ENCODE measurements at places on chromosomes 13 and 19.

- DNase-seq, result peak; percentile 59
Observed at GRCh38 chr19:17718947-17719711, at the start of gene MAP1S. MAP1S (plus strand) TSS chr19:17719480; CDS start chr19:17719503, 23 bp downstream.

DNA sequence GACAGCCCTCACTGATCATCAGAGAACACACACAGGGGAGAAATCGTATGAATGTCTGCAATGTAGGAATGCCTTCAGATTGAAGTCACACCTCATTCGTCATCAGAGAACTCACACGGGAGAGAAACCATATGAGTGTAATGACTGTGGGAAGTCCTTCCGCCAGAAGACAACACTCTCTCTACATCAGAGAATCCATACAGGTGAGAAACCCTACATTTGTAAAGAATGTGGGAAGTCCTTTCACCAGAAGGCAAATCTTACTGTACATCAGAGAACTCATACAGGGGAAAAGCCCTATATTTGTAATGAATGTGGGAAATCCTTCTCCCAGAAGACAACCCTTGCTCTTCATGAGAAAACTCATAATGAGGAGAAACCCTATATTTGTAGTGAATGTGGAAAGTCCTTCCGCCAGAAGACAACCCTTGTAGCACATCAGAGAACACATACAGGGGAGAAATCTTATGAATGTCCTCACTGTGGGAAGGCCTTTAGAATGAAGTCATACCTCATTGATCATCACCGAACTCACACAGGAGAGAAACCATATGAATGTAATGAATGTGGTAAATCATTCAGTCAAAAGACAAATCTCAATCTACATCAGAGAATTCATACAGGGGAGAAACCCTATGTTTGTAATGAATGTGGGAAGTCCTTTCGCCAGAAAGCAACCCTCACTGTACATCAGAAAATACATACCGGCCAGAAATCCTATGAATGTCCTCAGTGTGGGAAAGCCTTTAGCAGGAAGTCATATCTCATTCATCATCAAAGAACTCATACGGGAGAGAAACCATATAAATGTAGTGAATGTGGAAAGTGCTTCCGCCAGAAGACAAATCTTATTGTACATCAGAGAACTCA is 32.5 kb downstream of the ZNF567 start:
- DNase-seq, result no peak

DNA sequence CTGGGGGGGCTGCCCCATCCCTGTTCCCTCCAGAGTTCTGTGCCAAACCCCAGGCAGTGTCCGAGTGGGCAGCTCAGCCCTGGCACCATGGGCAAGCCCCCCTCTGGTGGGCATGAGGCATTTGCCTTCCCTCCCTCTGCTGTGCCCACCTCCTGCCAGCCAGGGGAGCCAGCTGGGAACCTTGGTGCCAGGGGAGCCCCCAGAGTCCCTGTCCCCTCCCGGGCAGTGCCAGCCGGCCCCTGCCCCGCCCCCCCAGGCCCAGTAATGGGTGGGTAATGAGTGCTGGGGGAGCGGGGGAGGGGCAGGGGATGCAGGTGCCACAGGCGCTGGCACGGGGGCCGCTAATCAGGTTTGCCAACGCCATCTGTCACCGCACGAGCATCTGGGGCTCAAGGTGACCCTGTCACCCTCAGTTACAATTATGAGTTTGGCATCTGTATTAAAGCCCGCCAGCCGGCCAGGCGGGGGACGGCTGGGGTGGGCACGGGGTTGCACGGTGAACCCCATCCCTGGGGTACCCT is 5.9 kb downstream of the DAND5 start:
- no peak for DNase-seq

- no peak for DNase-seq
Observed at GRCh38 chr13:58343076-58343475, 711.5 kb downstream of the PCDH17 start.

DNA sequence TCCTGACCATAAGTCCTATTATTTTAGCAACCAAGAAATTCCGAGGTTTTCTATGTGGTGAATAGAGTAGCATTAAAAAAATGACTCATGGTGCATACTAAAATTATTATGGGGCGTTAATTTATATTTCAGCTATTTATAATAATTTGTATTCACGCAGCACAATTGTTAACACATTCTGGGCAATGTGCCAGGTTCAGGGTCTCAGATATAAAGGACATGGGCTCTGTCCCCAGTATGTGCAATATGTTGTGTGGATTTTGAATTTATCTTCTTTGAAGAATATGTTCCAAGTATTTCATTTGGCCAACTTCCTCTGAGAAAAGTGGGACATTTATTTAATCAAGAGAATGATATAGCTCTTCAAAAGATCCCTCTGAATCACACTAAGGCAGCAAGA is 1434.7 kb upstream of the PRR20A start:
- DNase-seq, result no peak

DNA sequence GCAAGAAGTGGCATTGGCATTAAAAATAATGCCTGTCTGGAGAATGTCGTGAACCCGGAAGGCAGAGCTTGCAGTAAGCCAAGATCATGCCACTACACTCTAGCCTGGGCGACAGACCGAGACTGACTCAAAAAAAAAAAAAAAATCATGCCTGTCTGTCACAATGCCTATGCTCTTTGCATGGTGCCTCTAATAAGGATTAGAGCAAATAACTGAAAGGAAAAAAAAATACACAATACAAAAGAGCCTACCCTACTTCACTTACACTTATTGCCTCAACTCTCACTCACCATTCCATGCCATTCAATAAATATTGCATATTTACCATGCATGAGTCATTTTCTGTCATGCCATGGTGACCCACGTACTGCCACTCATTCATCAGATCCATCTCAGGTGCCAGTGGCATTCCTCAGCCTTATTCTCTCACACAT is 49.1 kb downstream of the TBC1D4 start:
- no peak for DNase-seq

DNA sequence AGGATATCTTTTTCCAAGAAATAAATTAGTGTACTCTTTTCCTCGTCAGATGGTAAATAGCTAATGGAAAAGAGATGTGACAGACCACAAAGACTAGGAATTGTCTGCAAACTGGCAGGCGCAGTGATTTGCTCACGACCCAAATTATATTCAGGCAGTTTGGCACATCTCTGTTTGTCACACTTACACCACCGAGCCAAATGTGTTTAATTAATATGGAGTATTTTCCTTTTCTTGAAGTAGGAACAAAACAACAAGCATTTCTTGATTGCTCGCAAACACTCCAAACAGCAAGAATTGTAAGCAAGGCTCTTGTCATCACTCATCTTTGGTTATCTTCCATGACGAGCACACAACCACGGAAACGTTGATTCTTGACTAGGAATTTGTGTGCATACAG is 884.2 kb downstream of the PCDH9 start:
- DNase-seq, result no peak

DNA sequence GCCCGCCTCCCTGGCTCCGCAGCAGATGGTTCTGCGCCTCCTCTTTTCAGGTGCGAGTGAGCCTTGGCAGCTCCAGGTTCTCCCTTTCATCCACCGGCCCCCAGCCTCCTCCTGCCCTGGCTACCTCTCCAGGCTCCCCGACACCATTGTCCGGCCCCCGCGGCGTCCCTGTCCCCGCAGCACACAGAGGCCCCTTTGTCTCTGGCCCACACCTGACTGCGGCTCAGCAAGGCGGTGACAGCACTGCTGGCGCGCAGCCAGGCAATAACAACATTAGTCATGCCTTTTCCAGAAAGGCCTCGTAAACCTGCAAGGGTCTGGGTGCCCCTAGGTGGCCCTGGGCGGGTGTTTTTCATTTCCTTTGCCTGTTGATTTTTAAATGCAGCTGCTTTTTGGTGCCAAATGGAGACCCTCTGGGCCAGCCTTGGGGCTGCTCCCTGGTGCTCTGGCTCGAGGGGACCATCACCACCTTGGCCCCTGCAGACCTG is 73.2 kb upstream of the MEDAG start:
- peak; percentile 38 for DNase-seq

GRCh38 chr19:18438331-18439024 is 545 bp upstream of the ISYNA1 start:
- no peak for DNase-seq

GRCh38 chr13:30835442-30835841 is 70.6 kb upstream of the MEDAG start:
- DNase-seq, result no peak

DNA sequence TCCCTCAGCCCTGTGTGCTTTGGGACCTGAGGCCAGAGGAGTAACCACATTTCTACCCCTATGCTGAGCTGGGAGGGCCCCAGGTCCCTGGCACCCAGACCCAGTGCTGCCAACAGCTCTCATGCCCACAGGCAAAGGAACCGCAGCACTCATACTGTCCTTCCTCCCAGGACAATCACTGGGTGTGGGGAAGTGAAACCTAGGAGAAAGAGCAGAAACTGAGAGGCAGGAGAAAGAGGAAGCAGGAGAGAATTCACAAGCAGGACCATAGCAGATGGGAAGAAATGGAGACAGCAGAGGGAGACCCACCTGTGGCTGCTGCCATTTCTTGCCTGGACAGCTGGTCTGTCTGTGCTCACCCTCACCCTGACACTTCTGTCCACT is 18.9 kb downstream of the CCDC97 start:
- DNase-seq, result no peak

GRCh38 chr13:43934273-43934672 is 54.6 kb downstream of the LACC1 start:
- no peak for DNase-seq

DNA sequence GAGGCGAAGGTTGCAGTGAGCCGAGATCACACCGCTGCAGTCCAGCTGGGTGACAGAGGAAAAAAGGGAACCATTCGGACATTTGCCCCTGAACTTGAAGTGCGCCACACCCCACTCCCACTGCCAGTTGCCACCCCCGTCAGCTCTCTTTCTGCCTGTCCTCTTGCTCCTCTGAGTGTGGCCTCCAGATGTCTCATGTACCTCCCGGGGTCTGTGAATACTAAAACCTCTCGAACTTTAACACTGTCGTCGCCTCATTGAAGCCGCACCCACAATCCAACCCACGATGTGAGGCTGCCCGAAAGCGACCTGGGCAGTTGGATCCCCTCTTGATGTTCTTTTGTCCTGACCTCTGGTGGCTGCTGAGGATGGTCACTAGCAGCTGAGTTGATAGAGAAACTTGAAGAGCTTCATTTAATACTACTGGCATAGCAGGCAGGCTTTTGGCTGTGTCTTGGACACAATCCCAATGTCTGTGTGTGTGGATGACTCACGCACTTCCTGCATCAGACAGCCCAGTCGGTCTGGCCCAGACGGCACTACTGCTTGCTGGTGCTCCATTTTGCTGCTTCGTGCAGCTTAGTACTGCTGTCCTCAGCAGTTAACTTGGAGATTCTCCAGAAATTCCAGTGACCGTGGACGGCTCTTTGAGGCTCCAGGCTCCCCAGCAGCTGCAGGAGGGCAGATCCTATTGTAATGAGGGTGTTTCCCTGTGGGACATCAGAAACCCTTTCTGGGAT is 4.2 kb downstream of the FPR3 start:
- no peak for DNase-seq

- DNase-seq, result no peak
Observed at GRCh38 chr19:9885077-9885552, 50.0 kb downstream of the PIN1 start.

GRCh38 chr19:35143231-35143715 is at the start of gene FXYD7:
FXYD7 (plus strand) TSS chr19:35143255; CDS start chr19:35143334, 79 bp downstream.
- peak; percentile 85 for DNase-seq

GRCh38 chr13:98103942-98104880 is 38.7 kb upstream of the FARP1 start:
- no peak for DNase-seq

DNA sequence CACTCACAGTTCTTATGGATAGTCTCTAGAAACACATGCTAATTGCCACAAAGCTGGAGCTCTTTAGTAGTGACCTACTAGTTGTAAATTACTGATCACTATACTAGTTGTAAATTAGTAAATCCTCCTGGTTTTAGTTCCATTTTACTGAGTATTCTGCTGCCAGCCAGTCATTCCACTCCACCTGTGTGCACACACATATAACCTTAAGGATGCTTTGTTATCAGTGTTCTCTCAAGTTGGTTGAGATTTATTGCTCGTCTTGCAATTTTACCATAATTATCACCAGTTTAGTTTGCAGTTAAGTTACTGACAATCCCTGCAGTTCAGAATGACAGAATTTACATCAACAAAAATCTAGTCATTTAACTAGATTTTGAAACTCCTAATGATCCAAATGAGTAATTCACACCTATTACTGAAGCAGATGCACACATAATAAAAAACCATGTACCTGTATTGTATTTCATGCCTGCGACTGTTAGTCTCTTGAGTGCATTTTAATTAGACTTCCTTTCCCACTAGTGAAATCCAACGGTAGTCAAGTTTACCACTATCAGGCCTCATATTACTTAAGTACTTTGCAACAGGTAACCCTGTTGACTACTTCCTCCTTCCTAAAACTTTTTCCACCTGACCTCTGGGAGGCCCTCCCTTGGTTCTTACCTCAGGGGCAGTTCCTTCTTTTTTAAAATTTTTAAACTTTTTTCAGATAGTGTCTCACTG is 7.6 kb downstream of the TPT1 start:
- no peak for DNase-seq

- no peak for DNase-seq
Observed at GRCh38 chr13:27360562-27360961, 63.9 kb upstream of the GTF3A start.

DNA sequence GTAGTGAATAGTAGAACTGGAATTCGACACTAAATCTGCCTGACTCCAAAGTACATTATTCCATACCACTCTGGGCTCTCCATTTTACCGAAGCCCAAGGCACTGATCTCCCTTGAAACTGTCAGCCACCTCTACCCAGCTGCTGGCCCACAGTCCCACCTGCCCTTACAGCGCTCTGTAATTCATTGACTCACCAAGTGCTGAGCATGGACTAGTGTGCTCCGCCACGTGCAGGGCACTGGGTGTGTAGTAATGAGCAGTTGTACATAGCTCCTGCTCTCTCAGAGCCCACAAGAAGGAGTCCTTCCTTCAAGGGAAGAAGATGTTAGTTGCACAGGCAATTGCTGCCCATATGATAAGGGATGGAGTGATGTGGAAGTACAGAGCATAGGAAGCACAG is 76.6 kb upstream of the SIAH3 start:
- no peak for DNase-seq

DNA sequence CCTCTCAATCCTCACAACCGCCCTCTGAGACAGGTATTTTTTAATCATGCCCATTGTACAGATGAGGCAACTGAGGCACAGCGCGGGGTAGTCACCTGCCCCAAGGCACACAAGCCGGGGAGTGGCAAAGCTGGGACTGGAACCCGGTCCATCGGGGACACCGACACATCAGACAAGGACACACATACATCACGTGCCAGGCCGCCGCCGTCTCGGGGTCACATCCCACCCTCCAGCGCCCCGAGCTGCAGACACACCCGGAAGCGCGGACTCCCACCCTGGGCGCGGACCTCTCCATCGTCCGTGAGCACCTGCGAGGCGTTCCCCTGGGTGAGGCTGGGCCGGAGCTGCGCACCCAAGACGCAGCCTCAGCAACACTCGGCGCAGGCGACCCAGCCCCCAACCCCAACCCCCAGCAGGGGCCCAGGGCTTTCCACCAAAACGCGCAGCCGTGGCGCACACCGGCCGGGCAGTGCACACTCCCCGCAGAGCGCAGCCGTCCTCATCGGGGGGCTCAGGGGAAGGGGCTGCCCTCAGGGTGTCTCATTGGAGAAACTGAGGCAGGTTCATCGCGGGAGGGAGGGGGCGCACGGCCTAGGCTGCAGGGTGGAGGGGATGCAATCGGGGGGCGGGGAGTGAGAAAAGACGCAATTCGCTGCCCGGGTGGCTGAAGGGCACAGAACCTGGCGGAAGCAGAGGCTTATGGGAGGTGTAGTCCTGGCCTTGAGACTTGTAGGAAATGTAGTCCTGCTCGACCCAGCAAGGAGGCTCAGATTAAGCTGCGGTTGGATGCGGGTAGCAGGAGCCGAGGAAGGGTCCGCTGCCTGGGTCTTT is 1.9 kb upstream of the LMTK3 start:
- DNase-seq, result peak; percentile 68

GRCh38 chr13:60379837-60380565 is 17.0 kb upstream of the TDRD3 start:
- peak; percentile 54 for DNase-seq

All from NCI-H2227 treated with DMSO at 0.1 percent for 48 hours (cell line).